ENCODE measurements at places on chromosomes 1 and 21.
A peak's percentile ranks its signal among the peaks of the same experiment; 100 is the strongest.

DNA sequence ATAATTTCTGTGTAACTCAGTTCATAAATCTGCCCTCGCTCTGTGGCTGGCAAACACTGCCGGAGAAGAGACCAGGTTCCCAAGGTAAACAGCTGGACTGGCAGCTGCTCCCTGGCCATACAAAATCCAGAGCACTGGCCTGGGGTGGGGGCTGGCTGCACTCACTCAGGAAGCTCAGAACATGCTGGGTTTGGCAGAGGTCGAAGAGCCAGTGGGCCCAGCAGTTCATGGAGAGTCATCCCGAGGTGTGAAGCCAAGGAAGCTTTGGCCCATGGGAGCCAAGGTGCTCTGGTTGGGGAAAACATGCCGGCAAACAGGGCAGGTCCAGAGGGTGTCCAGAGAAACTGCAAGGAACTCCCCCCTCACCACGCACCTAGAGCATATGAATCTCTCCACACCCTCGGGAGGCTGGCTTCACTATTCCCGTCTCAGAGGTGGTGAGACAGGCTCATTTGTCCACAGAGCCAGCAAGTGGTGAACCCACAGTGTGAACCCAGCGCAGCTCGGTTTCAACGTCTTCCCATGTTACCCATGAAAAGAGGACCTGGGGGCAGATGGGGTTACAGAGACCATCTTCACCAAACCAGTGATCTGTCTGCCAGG is 102.4 kb downstream of the DMRTB1 start:
- DNase-seq, result peak; percentile 69

DNA sequence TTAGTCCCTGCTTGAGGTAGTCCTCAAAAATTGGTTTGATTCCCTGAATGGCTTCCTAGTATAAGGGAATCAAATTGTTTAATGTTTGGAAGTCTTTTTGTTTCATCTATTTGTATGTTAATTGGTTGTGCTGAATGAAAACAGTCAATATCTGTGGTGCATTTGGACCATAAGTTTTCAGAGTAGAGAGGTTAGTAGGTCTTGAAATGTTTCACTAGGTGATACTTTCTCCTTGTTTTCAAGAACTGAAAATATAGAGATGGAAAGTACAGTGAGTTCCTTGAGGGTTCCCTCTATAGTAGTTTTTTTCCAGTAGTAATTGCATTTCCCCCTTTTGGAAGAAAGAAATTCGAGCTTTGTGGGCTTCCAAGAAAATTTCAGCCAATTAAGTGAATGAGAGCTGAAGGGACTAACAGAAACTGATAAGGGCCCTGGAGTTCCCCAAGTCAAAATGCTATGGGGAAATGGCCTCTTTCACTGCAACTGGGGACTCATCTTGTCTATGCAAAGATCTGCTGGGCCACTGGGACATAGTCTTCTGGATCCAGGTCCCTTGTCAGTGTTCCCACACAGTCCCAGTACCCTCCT is 18.6 kb upstream of the CEP350 start:
- no peak for DNase-seq

GRCh38 chr1:153251988-153252387 is 7.5 kb upstream of the LORICRIN start:
- DNase-seq, result no peak

- DNase-seq, result no peak
Measured at GRCh38 chr1:204760350-204760749, 74.8 kb upstream of the LRRN2 start.

GRCh38 chr1:183887826-183888819 is 83.2 kb downstream of the RGL1 start:
- DNase-seq, result no peak

- no peak for DNase-seq
Measured at GRCh38 chr1:23575226-23575810, 16.0 kb upstream of the ID3 start.

DNA sequence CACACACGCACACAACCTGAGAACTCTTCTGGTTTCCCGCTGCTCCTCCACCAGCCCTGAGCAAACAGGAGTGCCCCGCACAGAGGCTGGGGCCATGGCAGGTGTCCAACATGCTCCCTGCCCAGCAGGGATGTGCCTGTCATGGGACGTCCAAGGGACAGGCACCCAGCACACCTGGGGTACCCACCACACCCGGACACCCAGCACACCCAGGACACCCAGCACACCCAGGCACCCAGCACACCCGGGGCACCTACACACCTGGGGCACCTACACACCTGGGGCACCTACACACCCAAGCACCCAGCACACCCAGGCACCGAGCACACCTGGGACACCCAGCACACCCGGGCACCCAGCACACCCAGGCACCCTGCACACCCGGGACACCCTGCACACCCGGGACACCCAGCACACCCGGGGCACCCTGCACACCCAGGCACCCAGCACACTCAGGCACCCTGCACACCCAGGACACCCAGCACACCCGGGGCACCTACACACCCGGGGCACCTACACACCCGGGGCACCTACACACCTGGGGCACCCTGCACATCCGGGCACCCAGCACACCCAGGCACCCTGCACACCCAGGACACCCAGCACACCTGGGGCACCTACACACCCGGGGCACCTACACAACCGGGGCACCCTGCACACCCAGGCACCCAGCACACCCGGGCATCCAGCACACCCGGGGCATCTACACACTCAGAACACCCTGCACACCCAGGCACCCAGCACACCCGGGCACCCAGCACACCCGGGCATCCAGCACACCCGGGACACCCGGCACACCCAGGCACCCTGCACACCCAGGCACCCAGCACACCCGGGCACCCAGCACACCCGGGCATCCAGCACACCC is 37.9 kb downstream of the UBE2G2 start:
- DNase-seq, result no peak

DNA sequence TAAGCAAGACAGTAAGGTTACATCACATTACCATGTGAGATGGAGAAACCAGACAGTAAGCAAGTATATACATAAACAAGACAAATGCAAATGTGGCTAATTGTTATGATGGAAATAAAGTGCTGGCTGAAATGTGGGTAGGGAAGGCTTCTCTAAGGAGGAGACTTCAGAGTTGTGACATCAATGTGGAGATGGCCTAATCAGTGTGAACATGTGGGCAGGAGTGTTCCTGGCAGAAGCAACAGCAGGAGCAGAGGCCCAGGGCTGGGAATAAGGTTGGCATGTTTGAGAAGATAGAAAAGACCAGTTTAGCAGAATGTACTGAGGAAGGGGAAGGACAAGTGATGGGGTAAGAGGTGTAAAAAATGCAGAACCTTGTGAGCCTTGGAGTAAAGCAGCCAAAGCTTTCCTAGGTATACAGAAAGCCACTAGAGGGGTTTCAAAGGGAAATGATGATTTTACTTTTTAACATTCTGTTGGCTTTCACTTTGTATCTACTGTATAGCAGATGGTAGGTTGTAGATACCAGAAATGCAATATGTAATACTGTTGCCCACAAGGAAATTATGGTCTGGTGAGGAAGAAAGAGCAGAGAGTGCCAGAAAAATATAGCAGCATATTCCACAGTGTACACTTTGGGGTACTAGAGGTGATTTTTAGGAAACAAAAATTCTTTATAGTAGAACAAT is 197.4 kb downstream of the FGGY start:
- no peak for DNase-seq

DNA sequence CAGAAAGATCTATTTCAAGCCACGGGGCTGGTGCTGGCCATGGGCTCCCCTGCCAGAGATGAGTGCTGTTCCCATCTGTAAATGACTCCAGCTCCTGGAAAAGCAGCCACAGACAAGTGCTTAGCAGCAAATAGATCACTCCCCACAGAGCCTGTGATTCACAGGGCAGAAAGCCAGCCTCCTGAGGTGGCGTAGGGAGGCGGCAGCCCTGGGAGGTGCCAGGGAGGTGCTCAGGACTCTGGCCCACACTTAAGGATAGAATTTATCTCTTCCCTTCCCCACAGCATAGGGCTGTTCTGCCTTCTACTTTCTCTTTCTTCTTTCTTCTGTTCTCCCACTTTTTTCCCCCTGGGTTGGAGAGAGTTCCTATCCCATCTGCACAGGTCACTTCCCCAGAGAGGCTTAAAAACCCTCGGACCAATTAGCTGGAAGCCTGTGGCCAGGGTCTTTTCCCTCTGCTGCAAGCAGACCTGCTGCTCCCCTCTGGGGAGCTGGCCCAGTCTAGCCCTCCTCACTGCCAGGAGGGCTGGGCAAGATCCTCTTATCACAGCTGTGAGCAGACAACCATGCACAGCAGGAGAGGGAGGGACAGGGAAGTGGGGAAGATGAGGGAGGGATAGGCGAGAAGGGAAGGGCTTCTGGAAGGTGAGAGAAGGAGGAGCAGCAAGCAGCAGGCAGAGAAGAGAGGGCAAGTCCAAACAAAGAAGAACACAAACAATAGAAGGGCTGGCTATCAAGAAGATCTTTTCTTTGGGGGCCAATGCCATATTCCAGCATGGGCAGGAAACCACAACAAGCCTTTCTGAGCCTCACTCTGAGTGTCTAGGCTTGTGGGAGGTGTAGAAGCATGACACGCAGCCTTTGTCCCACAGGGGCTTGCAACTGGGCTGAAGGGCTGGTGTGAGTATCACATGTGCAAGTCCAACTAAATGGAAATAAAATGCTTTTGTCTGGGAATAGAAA is 41.0 kb downstream of the KCND3 start:
- no peak for DNase-seq

GRCh38 chr1:98870959-98871903 is 133.4 kb downstream of the PLPPR5 start:
- no peak for DNase-seq

- no peak for DNase-seq
Measured at GRCh38 chr1:64245495-64245894, 42.1 kb downstream of the UBE2U start.

- no peak for DNase-seq
Measured at GRCh38 chr1:73783352-73783751, 414.6 kb downstream of the LRRIQ3 start.

DNA sequence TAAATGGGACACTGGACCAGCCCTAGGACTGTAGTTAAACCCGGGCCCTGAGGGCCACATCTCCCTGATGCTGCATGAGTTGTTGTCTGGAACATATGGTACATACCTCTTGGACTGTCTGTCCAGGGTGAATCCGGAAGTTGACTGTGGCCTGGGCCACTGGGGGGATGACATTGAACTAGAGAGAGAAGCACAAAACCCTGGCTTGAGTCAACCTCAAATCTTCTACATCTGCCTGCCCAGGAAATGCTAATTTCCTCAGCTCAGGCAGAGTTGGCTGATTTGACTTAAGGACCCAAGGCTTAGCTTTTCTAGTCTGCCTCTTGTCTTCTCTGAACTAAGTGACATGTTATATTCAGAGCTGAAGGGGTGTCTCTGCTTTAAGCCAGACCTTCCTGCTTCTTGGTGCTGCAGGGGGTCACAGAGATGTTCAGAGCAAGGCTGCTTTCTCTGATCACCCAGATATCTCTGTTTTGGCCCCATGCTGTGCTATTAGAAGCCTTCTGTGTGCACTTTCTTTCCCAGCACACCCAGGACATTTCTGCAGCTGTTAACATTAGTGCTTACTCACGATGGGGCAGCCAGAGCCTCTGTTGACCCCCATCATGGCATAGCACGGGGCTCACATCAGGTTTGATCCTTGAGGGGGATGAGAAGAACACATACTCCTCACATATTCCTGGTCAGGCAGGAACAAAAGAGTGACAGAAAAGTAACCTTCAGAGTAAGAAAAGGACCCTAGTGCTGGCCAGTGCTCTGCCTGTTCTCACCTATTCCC is 9.6 kb downstream of the PM20D1 start:
- no peak for DNase-seq

GRCh38 chr1:46159516-46159915 is 15.4 kb upstream of the TSPAN1 start:
- DNase-seq, result no peak

GRCh38 chr1:172019976-172020375 is 178.7 kb downstream of the DNM3 start:
- no peak for DNase-seq

- no peak for DNase-seq
Measured at GRCh38 chr1:184945678-184946412, 28.5 kb downstream of the NIBAN1 start.

DNA sequence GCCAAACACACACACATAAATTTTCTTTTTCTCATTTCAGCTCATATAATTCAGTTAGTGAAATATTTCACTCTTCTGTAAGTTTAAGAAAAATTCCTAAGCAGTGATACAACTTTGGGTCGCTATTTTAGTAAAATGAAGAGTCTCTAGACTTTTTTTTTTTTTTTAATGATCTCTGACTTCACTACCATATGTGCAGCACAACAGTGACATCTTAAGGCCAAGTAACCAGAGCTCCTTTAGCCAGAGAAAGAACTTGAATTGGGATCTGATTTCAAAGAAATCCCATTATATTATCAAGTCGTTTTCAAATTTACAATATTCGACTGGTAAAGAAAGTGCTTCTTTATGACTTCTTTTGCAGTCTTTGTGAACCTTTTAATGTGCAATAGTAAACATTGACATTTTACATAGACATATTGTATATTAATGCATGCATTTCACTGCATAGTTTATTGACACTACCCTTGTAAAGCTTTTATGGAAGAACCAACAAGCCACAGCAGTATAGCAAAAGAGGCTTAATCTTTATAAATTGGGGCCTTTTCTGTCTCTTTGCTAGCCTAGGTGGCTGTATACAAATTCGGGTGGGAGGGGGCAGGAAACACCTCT is 62.2 kb downstream of the LRRC40 start:
- DNase-seq, result no peak

GRCh38 chr1:241274693-241275092 is 82.3 kb downstream of the RGS7 start:
- DNase-seq, result no peak

DNA sequence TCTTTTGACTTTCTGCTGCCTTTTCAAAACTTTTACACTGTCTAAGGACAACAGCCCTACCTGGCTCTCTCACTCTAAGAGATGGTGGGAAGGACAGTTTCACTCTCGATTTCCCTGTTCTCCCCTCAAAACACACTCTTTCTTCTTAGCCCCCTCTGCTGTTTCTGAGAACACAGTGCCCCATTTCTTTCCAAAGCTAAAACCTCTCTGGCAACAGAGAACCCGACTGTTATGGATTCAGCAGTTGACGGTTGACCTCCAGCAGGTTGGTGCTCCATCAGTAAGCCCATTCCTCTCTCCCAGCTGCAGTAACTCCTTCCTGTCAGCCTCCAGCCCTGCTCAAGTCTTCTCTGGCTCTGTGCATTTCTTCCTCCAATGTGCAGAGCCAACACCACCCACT is 88.2 kb upstream of the ABCD3 start:
- DNase-seq, result no peak

GRCh38 chr21:34728479-34728878 is 59.7 kb downstream of the CLIC6 start:
- DNase-seq, result no peak

DNA sequence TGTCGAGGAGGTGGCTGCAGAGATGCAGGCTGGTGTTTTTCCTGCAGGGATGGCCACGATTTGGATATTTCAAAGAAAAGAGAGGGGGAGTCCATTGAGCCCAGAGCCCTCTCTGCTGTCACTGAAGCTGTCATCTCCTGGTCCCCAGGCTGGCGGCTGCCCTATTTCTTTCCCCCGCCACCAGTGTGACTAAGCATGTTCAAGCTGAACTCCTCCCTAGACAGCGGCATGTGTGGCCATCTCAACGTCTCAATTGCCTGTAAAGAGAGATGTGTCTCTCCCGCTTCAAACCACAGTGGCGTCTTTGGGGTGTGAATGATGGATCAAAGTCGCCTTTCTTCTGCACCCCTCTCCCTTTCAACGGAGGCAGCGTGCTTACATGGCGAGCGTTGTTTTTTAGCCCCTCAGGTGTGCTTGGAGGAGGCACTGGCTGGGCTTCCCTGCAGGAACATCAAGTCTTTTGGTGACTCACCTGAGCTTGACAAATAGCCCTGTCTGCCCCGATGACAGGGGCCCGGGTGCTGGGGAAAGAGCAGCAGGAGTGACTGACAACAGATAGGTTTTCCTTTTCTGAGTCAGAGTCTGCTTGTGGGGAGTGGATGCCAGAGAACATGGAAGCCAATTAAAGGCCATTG is 346.4 kb upstream of the AJAP1 start:
- DNase-seq, result no peak

- no peak for DNase-seq
Measured at GRCh38 chr1:61261595-61261994, 179.2 kb downstream of the NFIA start.

Data from femur (tissue), 1 donor.